ENCODE measurements at places on chromosomes 13 and 19. TPM values are rescaled to one million over a fixed set of nuclear protein-coding genes. Genes with fewer than 3 reads are reported as not detected.

- DNase-seq, result no peak
- no peak overlapping the region for H3K4me3 ChIP-seq
- H3K27me3 ChIP-seq, result no peaks in the 10 kb centered on the region
- no peaks in the 10 kb centered on the region for H3K4me1 ChIP-seq
- H3K36me3 ChIP-seq, result peaks cover 53% of the 10 kb centered on the region
Observed at GRCh38 chr19:971795-972194, 12.3 kb upstream of the WDR18 start.

DNA sequence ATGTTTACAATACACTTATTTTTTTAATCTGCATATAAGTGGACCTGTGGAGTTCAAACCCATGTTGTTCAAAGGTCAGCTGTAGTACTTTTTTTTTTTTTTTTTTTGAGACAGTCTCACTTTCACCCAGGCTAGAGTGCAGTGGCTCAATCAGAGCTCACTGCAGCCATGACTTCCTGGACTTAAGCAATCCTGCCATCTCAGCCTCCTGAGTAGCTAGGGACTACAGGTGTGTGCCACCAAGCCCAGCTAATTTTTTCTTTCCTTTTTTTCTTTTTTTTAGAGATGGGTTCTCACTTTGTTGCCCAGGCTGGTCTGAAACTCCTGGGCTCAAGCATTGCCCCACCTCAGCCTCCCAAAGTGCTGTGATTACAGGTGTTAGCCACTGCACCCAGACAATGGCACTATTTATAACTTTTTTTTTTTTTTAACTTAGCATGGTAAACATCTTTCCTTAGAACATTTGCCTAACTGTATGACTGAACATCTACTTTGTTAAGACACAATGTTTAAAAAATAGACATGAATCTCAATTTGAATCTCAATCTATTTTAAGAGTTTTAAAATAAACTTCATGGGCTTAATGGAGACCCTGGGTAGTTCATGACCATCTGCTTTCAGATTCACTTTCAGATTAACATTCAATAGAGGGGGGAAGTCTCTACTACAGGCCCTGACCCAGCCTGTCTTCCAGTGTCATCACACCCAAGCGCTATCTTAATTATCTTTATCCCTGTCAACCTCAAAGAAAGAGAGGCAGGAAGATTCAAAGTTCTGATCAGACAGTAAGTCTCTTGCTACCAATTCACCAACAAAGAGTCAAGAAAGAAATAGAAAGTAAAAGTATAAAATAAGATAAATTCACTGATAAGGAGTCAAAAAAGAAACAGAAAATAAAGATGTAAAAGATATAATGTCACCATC lies 97.7 kb upstream of the DOCK9 start:
- H3K27me3 ChIP-seq, result no peaks in the 10 kb centered on the region
- no peaks in the 10 kb centered on the region for H3K36me3 ChIP-seq
- no peak for DNase-seq
- no peaks in the 10 kb centered on the region for H3K4me1 ChIP-seq
- no peak overlapping the region for H3K4me3 ChIP-seq
- peak overlapping the region; percentile 28 for H3K27ac ChIP-seq

- no peaks in the 10 kb centered on the region for H3K27me3 ChIP-seq
- no peak overlapping the region for H3K27ac ChIP-seq
- no peaks in the 10 kb centered on the region for H3K36me3 ChIP-seq
Observed at GRCh38 chr19:38506375-38506722, 72.9 kb downstream of the RYR1 start.

GRCh38 chr13:111187960-111188541 lies 72.9 kb downstream of the ARHGEF7 start:
- H3K4me3 ChIP-seq, result no peak overlapping the region
- H3K27me3 ChIP-seq, result no peaks in the 10 kb centered on the region
- no peaks in the 10 kb centered on the region for H3K36me3 ChIP-seq
- peaks cover 59% of the 10 kb centered on the region for H3K4me1 ChIP-seq
- peak overlapping the region; percentile 48 for H3K27ac ChIP-seq

- peak overlapping the region; percentile 49 for H3K4me3 ChIP-seq
- no peak for DNase-seq
- H3K36me3 ChIP-seq, result no peaks in the 10 kb centered on the region
Observed at GRCh38 chr19:53981376-53981951, 10.0 kb upstream of the CACNG6 start.

- DNase-seq, result no peak
- no peak overlapping the region for H3K27ac ChIP-seq
Observed at GRCh38 chr13:30697996-30698401, 37.3 kb upstream of the ALOX5AP start.

GRCh38 chr19:44741841-44742329 lies 6.6 kb upstream of the BCL3 start:
- H3K36me3 ChIP-seq, result no peaks in the 10 kb centered on the region
- peaks cover 90% of the 10 kb centered on the region for H3K4me1 ChIP-seq
- peak; percentile 97 for DNase-seq
- H3K4me3 ChIP-seq, result no peak overlapping the region

DNA sequence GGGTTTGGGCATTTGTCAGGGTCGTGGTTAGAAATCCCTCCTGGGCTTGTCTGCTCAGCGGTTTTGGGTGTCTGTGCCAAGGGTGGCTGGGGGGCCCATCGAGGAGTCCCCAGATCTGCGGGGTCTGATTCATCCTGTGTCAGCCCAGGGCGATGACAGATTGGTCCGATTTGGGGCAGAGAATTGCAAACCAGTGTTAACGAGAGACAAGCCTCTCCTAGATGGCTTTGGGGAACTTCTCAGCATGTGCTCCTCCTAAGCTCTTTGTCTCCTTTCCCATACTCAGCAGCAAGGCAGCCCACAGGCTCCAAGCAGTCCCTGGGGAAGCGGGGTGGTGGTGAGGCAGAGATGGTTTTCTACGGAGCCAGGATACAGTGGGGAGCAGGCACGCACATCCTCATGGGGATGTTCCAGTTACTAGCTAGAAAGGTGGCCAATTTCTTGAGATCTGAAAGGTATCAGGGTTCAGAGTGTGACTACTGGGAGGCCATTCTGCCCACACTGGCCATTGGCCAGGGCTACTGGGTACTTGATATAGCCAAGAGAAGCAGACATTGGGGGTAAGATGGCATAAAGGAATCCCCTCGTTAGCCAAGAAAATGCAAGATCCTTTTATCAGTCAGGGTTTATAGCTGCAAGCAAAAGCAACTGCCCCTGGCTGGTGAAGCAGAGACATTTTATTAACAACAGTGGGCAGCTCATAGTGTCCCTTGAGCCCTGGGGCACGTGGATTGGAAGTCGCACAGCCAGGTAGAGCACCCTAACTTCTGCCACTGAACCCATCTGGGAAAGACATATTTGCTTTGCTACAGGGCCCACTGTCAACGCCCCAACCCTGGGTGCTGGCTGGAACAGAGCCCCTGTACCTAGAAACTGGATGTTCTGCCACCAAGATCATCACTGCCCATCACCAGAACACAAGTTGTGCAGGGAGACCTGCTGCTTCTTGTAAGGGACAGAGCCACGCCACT lies 63.6 kb downstream of the RGCC start:
- no peak overlapping the region for H3K27ac ChIP-seq
- no peak for DNase-seq
- no peaks in the 10 kb centered on the region for H3K4me1 ChIP-seq
- H3K4me3 ChIP-seq, result no peak overlapping the region
- no peaks in the 10 kb centered on the region for H3K27me3 ChIP-seq
- no peaks in the 10 kb centered on the region for H3K36me3 ChIP-seq

DNA sequence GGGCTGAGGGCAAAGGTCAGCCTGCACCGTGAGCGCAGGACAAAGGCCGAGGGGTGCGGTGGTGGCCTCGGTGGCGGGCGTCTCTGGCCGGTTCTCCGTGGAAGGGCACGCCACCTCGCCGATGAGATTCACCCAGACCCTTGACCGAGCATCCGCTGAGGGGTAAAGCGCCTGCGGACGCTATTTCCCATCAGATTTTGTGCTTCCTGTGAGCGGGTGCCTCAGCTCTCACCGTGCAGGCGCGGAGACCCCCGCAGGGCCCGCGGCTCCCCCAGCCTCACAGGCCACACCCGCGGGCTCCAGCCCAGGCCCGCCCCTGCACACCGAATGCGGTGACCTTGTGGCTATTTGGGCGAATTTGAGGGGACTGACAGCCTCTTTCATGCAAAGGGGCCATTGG lies 348.0 kb downstream of the TEX29 start:
- peaks cover 4% of the 10 kb centered on the region for H3K27me3 ChIP-seq
- H3K4me1 ChIP-seq, result no peaks in the 10 kb centered on the region
- H3K36me3 ChIP-seq, result no peaks in the 10 kb centered on the region
- H3K4me3 ChIP-seq, result no peak overlapping the region

DNA sequence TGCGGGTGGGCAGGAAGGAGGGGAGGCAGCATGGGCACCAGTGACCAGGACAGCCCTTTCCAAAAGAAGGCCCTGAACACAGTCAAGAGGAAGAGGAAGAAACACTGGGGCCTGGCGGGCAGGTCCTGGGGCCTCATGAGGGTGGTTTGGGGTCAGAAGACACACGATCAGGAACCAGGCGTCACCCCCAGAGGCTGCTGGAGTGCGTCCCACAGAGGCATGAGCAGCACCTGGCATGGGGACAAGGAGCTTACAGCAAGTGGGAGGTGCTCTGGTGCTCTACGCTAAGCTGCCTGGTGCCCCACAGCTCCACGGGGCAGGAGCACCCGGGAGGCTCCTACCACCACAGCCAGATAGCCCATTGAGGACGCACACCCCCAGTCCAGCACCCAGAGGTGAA lies 20.0 kb downstream of the ELL start:
- H3K36me3 ChIP-seq, result no peaks in the 10 kb centered on the region
- peak; percentile 85 for DNase-seq
- no peaks in the 10 kb centered on the region for H3K27me3 ChIP-seq
- H3K4me3 ChIP-seq, result no peak overlapping the region

DNA sequence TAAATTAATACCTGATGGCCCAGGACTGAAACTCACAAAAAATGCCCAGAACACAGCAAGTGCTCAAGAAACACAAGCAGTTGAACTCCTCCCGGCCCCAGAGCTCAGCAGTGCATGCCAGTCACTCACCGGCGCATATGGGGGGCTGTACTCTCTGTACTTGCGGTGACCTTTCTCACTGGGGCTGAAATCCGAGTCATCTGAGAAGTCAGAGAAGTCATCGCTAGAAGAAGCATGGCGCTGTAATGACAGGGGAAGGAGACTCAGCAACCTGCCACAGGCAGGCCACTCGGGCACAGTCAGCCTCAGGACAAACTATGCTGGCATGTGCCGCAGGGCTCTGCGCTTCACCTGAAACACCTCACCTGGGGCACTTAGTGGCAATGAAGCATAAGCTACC lies 19.7 kb downstream of the ZC3H4 start:
- H3K36me3 ChIP-seq, result peaks cover 54% of the 10 kb centered on the region
- DNase-seq, result no peak
- no peaks in the 10 kb centered on the region for H3K27me3 ChIP-seq
- no peak overlapping the region for H3K4me3 ChIP-seq
- peaks cover 50% of the 10 kb centered on the region for H3K4me1 ChIP-seq
- H3K27ac ChIP-seq, result no peak overlapping the region

- H3K36me3 ChIP-seq, result no peaks in the 10 kb centered on the region
- no peak for DNase-seq
- peaks cover 20% of the 10 kb centered on the region for H3K4me1 ChIP-seq
- no peaks in the 10 kb centered on the region for H3K27me3 ChIP-seq
Observed at GRCh38 chr19:11087870-11088505, 1.3 kb upstream of the LDLR start.

DNA sequence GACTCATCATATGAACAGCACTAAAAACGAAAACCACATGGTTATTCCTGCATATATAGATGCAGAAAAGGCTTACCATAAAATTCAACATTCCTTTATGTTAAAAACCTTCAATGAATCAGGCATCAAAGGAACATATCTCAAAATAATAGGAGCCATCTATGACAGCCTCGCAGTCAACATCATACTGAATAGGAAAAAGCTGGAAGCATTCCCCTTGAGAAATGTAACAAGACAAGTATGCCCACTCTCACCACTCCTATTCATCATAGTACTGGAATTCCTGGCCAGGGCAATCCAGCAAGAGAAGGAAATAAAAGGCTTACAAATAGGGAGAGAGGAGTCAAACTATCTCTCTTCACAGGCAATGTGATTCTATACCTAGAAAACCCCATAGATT lies 179.6 kb upstream of the HTR2A start:
- H3K27me3 ChIP-seq, result no peaks in the 10 kb centered on the region
- H3K4me1 ChIP-seq, result no peaks in the 10 kb centered on the region
- no peak overlapping the region for H3K27ac ChIP-seq
- no peak for DNase-seq
- H3K4me3 ChIP-seq, result no peak overlapping the region

- no peaks in the 10 kb centered on the region for H3K4me1 ChIP-seq
- no peaks in the 10 kb centered on the region for H3K27me3 ChIP-seq
- H3K36me3 ChIP-seq, result no peaks in the 10 kb centered on the region
- no peak overlapping the region for H3K27ac ChIP-seq
- no peak overlapping the region for H3K4me3 ChIP-seq
Observed at GRCh38 chr13:94827566-94827965, 115.2 kb upstream of the SOX21 start.

DNA sequence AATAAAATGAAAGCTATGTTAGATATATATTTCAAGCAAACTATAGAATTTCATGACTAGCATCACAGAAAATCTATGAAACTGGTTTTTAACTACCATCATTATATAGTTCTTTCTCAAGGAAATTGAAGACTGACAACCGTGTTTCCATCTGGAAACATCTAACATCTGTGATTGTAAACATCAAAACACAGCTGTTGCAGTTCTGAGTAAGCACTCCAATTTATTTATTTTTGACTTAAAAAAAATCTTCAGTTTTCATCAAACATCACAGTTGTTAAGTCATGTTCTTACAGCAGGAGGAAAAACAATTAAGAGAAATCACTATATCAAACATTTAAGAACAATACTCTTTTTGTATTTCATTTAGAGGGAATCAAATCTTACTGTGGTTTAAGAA lies 1653.0 kb upstream of the MIR17HG start:
- DNase-seq, result no peak
- H3K36me3 ChIP-seq, result no peaks in the 10 kb centered on the region
- no peaks in the 10 kb centered on the region for H3K4me1 ChIP-seq
- H3K27ac ChIP-seq, result no peak overlapping the region

- no peak overlapping the region for H3K27ac ChIP-seq
- no peaks in the 10 kb centered on the region for H3K36me3 ChIP-seq
- DNase-seq, result no peak
Observed at GRCh38 chr13:97076898-97077297, 82.6 kb upstream of the OXGR1 start.

Gene LGALS14
- not detected for polyA plus RNA-seq

Gene IQCN
- 0.28 TPM for polyA plus RNA-seq

Gene C19orf38
- 1.1 TPM for polyA plus RNA-seq

Gene KANK3
- 16.9 TPM for polyA plus RNA-seq

Measured in heart left ventricle (tissue), 16 donors.